RPMI8226 (cell line): ENCODE measurements at places on chromosomes 6 and 20.

- DNase-seq = no peak
Observed at GRCh38 chr6:20564777-20565176, 30.5 kb downstream of the CDKAL1 start.

DNA sequence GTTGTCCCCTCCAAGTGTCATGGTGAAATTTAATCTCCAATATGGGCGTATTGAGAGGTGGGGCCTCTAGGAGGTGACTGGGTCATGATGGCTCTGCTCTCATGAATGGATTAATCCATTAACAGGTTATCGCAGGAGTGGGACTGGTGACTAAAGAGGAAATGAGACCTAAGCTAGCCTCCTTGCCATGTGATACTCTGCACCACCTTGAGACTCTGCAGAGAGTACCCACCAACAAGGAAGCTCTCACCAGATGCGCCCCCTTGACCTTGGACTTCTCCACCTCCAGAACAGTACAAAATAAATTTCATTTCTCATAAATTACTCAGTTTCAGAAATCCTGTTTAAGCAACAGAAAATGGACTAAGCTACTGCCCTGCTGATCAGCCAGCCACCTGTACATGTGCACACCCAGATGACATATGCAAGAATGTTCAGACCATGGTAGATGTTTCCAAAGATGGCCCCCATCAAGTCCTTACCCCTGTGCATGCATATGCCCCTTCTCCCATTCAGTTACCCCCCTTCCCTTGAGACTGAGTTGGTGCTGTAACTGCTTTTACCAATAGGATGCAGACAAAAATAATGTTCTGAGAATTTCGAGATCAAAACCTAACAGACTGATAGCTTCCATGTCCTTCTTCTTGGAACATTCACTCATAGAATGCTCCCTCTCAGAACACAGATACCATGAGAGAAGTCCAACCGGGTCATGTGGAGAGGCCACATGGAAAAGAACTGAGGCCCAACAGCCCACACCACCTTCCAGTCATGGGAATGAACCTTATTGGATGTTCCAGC lies 28.4 kb downstream of the MAP3K5 start:
- peak; percentile 67 for DNase-seq

DNA sequence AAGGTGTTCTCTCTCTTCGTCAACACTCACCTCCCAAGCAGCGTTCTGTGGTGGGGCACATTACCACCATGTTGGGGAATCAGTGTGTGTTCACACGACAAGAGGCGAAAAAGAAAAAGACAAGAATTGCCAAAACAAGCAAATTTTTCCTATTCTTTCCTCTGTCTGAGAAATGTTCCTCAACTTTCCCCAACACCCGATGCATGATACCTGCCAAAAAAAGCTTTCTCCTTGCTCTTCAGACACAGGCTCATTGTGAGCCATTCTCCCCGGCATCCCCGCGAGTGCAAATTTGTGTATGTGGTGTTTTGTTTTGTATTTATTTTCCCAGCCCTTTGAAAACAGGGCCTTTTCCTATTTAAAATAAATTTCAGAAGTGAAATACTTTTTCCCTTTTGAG lies 100.9 kb downstream of the JAG1 start:
- DNase-seq = no peak

- no peak for DNase-seq
Observed at GRCh38 chr6:31968791-31969711, 2.9 kb downstream of the DXO start.

DNA sequence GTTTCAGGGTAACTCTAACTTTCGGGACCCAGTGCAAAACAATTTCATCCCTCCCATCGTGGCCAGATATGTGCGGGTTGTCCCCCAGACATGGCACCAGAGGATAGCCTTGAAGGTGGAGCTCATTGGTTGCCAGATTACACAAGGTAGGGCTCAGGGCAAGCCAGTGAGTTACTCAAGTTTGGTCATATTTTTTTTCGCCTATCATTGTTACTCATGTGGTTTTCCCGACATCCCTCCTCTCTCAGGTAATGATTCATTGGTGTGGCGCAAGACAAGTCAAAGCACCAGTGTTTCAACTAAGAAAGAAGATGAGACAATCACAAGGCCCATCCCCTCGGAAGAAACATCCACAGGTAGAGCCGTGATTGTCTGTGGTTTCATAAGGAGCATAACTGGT lies 58.2 kb downstream of the DCBLD1 start:
- no peak for DNase-seq

GRCh38 chr6:132964101-132964867 lies 149.9 kb downstream of the RPS12 start:
- DNase-seq = no peak

DNA sequence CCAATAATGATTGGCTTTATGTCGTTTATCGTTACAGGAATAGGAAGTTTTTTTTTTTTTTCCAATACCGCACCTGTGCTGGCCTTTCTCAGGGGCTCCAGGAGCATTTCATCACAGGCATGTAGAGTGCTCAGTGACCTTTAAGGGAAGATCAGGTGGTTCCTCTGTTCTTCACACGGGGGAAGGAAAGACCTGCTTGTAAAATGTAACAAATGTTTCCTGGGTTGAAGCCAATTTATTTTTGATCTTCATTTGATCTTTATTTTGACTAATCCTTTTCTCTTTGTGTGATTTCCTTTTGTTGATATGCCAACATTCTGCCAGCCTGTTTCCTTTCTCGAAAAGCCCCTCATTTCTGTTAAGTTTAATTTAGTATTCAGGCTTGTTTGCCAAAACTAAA lies 61.9 kb upstream of the HBS1L start:
- DNase-seq = no peak

GRCh38 chr20:49631856-49632418 lies 64.0 kb upstream of the PTGIS start:
- DNase-seq = no peak

DNA sequence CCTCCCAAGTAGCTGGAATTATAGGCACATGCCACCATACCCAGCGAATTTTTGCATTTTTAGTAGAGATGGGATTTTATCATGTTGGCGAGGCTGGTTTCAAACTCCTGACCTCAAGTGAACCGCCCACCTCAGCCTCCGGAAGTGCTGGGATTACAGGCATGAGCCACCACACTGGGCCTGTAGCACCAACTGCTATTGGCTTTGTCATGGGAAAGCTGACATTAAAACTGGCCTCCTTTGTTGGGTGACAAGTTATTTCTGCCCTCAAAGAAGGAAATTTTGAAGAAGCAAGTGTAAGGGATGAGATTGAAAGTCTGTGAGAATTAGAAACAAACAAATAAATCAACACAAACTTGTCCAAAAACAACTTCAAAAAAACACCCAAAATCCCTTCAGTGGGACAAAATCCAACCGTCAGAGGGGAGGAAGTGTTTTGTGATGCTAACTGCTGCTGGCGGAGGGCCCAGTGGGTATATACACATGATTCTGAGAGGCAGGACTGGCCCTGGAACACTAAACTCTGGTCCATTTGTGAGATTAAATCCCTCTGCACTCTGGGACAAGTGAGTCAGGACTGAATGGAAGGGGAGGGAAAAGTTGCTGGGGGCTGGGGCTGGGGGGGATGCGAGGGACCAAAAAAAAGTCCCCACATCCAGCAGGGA lies 87.5 kb upstream of the NAA20 start:
- no peak for DNase-seq
